Uterus (tissue), 4 donors: ENCODE measurements at places on chromosomes 7 and 10. TPM values are rescaled to one million over a fixed set of nuclear protein-coding genes. Genes with fewer than 3 reads are reported as not detected.

DNA sequence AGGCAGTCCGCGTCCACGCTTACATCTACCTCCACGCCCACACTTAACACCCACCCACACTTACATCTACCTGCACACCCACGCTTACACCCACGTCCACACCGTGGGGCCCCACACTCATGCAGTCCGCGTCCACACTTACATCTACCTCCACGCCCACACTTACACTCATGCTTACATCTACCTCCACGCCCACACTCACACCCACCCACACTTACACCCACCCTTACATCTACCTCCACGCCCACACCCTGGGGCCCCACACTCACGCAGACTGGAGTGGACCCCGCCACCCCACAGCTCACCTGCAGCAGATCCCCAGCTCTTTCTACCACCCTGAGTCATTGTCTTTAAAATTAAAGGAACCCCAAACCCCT is 32.4 kb upstream of the PWWP2B start:
- peak; percentile 12 for DNase-seq

GRCh38 chr10:119139464-119140067 is 25.9 kb downstream of the SFXN4 start:
- no peak for DNase-seq

GRCh38 chr7:132295175-132295574 is 281.1 kb downstream of the PLXNA4 start:
- no peak for DNase-seq

DNA sequence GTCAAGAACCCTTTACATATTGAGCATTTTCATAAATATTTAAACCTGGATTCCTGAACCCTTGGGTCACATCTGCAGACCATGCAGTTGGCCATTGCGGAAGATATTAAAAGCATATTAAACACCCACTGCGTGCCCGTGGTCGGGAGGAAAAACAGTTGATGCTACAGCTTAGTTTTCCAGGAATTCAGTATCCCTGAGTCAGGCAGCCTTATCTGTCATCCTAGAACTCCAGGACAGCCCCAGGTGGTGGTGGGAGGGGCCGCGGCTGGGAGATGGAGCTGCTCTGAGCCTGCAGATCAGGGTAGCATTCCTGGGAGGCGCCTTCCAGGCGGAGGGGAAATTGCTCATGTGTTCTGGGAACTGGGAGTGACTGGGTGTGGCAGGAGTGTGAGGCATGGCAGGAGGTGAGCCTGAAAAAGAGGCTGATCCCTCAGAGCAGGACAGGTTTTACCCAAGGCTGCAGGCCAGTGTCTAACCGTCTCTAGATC is 222.9 kb upstream of the SH2B2 start:
- DNase-seq = no peak

DNA sequence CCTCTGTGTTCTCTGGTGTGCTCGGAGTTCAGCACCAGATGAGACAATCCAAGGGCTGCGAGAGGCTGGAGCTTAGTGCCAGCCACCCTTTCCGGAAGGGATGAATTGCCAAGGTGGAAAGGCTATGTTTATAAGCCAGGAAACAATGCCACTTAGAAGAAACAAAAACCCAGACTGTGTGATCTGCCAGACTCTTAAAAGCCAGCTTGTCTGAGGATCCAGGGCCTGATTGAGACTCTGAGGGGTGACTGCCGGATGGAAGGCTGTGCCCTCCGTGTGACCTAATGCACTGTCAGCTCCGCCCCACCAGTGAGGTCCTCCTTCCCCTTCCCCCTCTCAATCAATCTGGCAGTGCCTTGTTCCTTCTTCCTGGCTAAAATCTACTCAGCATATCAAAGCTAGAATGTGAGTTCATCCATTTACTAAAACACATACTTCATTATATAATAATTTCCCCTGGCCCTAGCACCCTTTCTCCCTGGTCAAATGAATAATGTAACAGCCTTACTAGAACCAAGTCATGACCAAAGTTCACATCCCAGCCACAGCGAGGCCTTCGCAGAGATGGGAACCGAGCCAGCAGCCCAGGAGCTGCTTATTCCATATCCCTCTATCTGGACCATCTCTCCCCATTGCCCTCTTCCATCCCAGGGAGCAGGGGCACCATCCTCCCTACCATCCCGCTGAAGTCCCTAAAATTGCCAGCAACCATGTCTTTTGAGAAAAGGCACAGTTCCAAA is 25.5 kb downstream of the FAM107B start:
- DNase-seq = no peak

GRCh38 chr7:147651601-147652000 is 939.0 kb upstream of the C7orf33 start:
- DNase-seq = no peak

DNA sequence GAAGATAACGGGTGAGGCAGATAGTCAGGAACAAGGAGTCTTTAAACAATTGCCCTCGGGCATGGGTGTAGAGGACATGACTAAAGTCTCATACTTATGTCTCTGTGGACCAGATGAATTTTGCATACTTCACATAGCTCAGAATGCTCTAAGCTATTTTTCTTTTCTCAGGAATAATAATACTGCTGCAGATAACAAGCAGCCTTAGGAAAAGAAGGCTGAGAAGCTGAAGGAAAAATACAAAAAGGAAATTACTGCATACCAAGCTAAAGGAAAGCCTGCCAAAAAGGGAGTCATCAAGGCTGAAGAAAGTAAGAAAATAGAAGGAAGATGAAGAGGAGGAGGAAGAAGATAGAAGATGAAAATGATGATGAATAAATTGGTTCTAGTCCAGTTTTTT is 13.4 kb upstream of the ERCC6 start:
- no peak for DNase-seq

- no peak for DNase-seq
These were observed 26.9 kb upstream of the EPHB6 start for GRCh38 chr7:142827951-142828500.

DNA sequence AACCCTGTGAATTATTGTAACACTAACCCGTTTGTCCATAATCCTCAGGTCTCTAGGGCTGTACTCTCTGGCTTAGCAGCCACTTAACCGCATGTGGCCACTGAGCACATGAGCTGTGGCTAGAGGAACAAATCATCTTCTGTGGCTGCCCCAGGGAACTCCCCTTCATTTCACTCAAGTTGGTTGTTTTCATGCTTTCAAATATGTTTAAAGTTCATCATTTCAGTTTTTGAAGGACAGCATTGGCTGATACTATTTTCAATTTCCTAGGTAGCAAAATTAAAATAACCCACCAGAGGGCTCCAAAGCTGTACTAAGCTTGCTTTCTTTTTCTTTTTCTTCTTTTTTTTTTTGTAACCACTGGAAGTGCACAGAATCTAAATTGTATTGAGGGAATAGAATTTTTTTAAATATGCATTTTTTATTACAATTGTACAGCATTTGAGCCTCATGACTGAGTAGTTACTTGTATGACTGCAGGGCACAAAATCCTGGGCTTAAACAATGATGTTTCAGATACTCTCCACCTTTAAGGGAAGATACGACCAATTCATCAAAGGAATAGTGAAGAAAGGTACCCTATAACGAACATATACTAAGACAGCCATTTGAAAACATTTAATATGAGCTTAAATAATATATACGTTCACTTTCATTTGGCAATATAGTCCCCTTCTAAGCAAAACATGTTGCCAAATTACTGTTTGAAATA is 38.6 kb downstream of the MRC1 start:
- DNase-seq = no peak

The MKI67 gene
- 16.9 TPM for total RNA-seq

The UCN3 gene
- not detected for total RNA-seq
